ENCODE measurements at places on chromosomes 5 and 9.

GRCh38 chr9:121798941-121799340, 147.5 kb downstream of the DAB2IP start:
- no peak for DNase-seq

DNA sequence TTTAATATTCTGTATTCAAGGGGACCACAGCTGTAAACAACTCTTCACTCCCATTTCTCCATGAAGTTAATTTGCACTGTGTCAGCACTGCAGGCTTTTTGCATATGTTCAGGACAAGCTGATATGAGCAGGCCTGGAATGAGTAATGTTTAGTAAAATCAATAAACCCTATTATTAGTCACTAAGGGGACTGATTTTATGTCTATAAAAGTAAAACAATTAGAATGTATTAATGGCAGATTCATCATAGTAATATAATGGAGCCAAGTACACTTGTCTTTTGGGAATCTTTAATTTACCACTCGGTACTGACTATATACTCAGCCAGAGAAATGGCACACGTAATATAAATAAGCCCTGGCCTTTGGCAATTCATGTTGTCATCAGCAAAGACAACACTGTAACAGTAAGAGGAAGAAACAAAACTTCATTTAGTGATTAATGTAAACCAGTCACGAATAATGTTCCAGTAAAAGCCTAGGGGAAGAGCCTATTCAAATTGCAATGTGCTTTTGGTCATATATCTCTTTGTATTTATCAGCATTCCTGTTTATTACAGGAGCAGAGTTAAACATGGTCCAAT, 111.6 kb downstream of the ZNF608 start:
- DNase-seq, result no peak

DNA sequence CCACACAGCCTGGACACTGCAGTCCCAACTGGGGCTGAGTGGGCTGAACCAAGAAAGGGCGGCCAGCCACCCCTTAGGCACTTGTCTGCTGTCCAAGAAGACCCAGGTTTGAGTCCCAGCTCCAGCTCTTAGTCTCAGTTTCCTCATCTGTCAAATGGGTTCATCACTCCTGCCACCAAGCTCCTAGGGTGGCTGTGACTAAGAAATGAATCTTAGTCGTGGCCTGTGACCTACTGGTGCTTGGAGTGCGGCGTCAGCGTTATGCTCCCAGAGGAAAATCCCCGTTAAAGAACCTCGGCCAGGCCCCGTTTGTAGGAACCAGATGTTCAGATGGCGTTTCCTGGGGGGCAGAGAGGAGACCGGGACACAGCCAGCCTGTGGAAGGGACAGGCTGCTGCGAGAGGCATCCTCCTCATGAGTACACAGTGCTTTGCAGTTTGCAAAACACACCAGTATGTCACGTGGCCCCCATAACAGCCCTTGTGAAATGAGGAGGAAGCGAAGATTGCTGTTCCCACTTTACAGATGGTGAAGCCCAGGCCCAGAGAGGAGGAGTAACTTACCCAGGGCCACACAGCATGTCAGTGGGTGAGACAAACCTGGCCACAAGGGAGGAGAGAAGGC, 3.3 kb downstream of the FIBCD1 start:
- peak; percentile 21 for DNase-seq

DNA sequence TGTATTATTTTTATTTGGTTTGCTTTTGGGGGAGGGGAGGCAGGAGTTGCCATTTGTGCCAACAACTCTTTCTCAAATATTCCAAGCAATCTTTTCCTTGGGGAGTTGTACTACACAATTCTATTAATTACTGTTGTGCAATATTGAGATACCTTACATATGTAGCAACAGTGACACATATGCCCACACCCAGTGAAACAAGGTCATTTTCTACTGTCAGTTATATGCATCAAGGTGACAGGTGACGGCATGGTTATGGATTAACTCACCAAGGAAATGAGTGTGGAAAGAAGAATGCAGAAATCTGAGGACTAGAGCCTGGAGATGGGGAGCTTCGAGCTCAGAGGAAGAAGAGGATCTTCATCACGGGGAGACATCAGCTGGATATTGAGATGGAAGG, 17.9 kb upstream of the MSMP start:
- DNase-seq, result no peak

- no peak for DNase-seq
Observed at GRCh38 chr5:25412116-25412661, 767.4 kb upstream of the CDH10 start.

DNA sequence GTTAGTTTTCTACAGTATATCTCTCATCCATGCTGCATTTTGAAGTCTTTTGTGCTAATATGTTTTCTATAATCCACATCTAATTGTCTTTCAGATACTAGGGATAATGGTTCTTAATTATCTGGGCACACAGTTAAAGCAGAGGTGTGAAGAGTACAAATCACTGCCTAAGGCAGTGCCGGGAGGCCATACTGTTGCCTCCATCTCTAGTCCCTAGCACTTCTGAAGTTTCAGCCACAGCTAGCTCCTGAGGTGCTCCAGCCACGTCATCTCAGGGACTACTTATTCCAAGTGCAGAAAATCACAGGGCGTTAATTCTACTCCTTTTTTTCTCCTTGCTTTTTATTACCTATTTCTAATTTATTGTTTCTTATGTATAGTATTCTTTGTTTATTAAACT, 760.0 kb upstream of the FAM174A start:
- DNase-seq, result no peak

- no peak for DNase-seq
Observed at GRCh38 chr9:128282500-128282899, 6.4 kb downstream of the SWI5 start.

GRCh38 chr5:22391956-22392355, 461.2 kb downstream of the CDH12 start:
- DNase-seq, result no peak

- peak; percentile 84 for DNase-seq
Observed at GRCh38 chr5:176653401-176654385, 6.4 kb downstream of the TSPAN17 start.

- no peak for DNase-seq
Observed at GRCh38 chr5:66118304-66118703, 25.8 kb upstream of the SREK1 start.

- DNase-seq, result no peak
Observed at GRCh38 chr5:67289763-67290521, 93.3 kb upstream of the CD180 start.

DNA sequence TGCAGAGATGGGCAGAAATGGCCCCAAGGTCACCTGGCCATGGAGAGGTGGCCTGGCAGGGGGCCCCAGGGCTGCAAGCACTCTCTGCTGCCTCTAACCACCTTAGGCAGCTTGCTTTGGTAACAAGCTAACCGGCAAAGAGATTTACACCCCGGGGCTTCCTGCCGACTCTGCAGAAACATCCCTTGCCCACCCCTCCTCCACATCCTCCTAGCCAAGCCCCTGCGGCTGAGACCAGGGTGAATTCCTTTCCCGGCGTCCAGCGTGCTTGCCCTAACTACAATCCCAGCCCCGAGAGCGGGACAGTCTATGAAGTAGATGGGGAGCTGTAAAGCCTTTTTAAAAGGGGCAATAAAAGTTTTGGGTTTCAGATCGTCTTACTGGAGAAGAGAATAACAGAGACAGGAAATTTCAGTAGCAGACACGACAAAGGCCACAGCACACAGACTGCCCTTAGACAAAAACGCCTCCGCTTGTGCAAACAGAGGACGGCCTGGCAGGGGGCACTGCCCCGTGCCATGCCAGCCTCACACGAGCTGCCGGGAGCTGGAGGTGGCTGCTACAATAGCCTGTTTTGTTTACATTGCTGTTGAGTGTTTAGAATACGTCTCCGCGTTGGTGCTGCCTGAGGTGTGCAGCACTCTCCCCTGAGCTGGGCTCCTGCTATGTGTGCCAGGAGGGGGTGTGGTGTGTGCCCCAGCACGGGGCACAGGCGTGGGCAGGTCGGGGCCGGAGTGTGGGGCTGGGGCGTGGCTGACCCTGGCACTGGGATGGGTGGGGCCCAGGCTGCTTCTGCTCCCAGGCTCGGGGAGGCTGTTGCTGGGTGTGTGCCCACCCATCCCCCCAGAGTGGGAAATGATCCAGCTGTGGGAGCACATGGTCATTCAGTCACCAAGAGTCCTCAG, 15.3 kb downstream of the MYMK start:
- no peak for DNase-seq

- no peak for DNase-seq
Observed at GRCh38 chr9:6938873-6939272, 181.1 kb downstream of the KDM4C start.

- no peak for DNase-seq
Observed at GRCh38 chr5:64347309-64347708, 158.5 kb upstream of the RGS7BP start.

DNA sequence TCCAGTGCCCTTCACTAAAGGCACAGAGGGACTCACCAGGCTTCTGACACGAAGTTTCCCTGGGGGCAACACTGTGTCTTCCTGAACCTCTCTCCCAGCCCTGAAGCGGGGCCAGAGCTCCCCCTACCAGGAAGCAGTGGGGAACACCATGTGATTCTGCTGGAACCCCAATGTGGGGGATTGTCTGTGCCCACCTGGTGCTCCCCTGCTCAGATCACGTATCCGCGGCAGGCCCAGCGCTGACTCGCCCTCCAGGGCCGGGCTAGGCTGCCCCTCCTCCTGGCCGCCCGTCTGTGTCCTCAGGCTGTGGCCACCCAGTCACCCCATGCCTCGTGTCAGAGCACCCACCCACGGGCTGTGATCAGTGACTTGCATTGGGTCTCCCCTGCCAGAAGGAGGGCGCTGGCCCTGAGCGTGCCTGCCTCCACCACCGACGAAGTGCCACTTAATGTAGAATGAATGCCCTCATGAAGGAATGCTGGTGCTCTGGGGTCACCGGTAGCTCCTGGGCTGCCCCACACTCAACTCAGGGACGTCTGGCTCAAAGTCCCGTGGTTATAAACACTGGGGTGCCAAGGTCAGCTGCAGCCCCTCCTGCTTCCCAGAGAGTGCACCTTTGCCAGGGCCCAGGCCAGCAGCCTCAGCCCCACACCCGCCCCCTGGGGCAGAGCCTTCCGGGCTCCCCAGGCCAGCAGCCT, 22.1 kb downstream of the SARDH start:
- no peak for DNase-seq

- peak; percentile 99 for DNase-seq
Observed at GRCh38 chr5:78541086-78541654, 107.4 kb downstream of the LHFPL2 start.

DNA sequence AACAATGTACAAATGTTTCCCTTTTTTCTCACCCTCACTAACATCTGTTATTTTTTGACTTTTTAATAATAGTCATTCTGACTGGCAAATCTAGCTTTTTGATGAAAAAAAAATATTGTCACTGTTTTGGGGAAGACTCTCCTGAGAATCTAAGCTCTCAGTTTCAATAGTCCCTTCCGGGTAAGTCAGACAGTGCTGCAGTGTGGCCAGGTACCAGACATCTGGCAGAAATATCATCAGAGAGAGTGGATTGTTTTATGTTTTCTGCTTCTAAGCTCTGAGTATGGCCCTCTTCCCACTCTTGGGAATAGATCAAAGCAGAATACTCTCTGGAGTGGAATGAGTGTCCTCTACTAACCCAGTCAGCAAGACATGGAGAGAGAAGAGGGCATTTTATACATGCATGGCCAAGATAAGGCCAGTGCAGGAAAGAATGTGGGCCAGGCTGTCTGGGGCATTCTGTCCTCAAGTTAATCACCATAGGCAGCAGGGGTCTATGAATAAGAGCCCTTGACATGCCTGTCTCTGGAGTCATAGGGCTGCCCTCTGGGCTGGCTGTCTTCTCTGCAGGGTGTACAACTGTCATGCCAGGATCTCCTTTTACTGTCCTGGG, 38.5 kb upstream of the OR2S2 start:
- DNase-seq, result no peak
